Posterior vena cava (tissue), 2 donors: ENCODE measurements at places on chromosomes 2 and 18. TPM values are rescaled to one million over a fixed set of nuclear protein-coding genes. Genes with fewer than 3 reads are reported as not detected.
A peak's percentile ranks its signal among the peaks of the same experiment; 100 is the strongest.

- no peak for DNase-seq
Observed at GRCh38 chr2:217553679-217554078, 449.1 kb downstream of the TNS1 start.

- DNase-seq = no peak
Observed at GRCh38 chr2:80255918-80256781, 48.4 kb downstream of the LRRTM1 start.

- peak; percentile 65 for DNase-seq
Observed at GRCh38 chr2:109384308-109385271, 229.2 kb downstream of the SEPTIN10 start.

DNA sequence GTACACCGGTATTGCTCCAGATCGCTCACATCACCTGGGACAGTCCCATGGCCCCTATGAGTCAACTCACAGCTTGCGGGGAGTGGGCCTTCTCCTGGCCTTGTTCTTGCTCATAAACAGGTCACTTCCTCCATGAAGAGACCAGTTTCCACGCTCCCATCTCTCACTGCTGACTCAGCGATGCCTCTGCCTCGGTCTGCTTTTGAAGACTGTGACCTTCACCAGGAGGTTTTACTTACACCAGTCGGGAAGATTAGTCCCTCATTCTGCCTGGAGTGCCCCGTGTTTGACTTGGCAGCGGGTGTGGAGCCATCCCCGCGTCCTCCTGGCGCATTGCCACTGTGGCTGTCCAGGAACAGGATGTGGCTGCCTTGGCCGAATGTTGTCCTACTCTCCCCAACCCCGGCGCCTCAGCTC lies 159.8 kb downstream of the RHBDD1 start:
- no peak for DNase-seq

DNA sequence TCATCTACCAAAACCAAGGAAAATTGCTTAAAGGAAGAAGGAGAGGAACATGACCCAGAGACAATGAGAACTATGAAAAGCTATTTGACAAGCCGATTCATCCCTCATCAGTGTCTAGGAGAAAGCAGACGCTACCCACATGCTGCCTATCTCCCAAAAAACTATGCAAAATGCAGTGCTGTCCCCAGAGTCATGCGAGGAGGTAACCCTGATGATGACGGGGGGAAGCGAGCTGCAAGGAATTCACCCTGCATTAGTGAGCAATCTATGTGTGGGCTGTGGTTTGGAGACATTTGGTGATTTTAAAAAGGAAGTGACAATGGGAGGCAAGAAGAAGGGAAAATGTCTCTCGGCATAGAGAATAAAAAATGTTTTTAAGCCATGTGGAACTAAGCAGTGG lies 472.7 kb downstream of the CMPK2 start:
- no peak for DNase-seq

GRCh38 chr2:43032213-43033015 lies 194.0 kb downstream of the ZFP36L2 start:
- peak; percentile 86 for DNase-seq

- DNase-seq = no peak
Observed at GRCh38 chr2:181438261-181438660, 18.9 kb upstream of the ITGA4 start.

DNA sequence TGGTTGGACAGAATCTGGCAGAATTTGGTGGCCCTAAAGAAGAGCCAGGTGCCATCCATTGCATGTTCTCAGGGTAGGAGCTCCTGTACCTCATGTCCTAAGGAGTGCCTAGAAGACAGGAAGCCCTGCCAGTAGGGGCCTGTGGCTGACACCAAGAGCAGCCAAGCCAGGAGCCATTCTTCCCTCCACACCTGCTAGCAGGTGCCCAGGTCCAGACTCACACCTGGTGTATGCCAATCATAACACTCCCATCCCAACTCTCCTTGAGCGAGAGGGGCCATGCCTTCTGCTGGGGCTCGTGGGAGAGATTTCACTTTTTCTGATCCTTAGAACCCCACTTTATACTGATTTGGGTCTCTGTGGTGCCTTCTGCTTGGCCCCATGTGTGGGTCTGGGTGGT lies 26.5 kb upstream of the TMEM37 start:
- DNase-seq = no peak

GRCh38 chr2:222127660-222128059 lies 171.1 kb downstream of the PAX3 start:
- no peak for DNase-seq

DNA sequence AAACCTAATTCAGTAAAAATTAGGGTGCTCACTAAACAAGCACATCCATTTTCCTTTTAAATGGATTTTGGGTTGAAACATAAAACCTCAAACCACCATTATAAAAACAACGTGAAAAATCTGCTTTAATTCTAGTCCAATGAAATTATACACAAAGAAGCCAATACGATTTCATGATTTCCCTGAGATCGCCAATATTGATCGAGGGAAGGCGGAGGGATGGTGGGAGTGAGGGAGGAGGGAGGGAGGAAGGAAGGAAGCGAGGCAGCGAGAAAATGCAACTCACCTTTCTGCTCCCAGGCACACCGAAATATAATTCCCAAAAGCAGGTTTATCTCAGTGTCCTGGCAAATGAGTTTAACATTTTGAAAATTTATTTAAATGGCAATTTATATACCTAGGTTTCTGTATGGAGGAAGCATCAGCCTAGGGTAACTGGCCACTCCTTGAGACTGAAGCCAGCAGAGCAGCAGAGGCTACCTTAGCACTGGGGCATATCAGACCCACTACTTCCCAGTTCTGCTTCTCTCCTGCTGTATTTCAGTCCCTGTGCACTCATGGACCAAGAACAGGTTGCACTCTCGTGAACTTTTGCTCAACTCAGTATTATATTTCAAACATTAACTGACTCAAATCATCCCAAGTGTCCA lies 2.3 kb upstream of the ONECUT2 start:
- DNase-seq = no peak

DNA sequence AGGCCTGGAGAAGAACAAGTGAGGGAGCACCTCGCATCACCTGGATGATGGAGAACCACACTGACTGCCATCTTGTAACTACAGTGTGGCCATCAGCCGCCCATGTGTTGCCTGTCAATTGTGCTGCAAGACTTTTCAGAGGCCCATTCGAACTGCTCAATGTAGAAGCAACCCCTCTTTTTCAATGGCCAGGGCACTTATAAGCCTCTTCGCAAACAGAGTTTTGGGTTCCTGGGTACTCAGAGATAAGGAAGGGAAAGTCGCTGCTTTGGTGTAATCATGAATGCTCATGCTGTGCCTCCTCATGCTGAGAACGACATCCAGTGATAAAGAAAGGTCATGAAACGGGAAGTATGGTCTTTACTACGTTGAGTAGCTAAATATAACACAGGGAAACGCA lies 143.9 kb upstream of the SLC39A10 start:
- no peak for DNase-seq

- no peak for DNase-seq
Observed at GRCh38 chr2:30192314-30192713, 39.0 kb upstream of the LBH start.

- no peak for DNase-seq
Observed at GRCh38 chr2:133063775-133064174, 393.8 kb upstream of the LYPD1 start.

DNA sequence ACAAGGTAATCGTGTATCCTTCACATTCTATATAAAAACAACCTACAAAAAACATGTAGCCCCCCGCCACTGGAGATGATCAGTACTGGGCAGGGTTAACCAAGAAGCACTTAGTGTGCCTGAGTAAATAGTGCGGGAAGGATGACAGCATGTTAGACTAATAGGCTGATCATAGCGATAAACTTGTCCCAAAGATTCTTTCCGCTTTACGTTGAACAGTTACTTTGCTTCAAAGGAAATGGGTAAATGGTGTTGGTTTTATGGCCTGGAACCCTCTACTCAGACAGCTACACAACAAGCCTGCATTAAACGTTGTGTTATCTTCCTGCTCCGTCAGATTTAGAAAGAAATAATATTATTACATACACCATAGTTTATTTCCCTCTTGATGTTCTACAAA lies 67.7 kb downstream of the CTAGE1 start:
- no peak for DNase-seq

GRCh38 chr2:172777431-172777830 lies 41.8 kb downstream of the RAPGEF4 start:
- no peak for DNase-seq

DNA sequence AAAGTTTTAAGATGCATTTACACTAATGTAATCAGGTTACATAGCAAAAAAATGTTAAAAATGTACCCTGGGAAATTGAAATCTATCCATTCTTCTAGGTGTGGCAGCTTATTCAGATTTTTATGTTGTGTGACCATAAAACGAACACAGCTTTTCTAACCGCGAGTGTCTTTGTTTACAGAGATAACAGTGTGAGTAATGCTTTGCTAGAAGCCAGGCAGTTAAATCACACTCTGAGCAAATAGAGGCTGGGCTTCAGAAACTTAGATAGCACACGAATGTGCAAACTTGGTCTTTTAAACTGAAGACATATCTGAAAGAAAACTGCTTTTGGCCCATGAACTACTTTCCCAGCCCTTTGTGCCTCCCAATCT lies 116.1 kb downstream of the SPTBN1 start:
- no peak for DNase-seq

- no peak for DNase-seq
Observed at GRCh38 chr2:144470334-144470733, 49.6 kb downstream of the ZEB2 start.

GRCh38 chr2:106956879-106957278 lies 70.9 kb upstream of the ST6GAL2 start:
- no peak for DNase-seq

- no peak for DNase-seq
Observed at GRCh38 chr2:157727693-157728092, 99.0 kb upstream of the ACVR1C start.

DNA sequence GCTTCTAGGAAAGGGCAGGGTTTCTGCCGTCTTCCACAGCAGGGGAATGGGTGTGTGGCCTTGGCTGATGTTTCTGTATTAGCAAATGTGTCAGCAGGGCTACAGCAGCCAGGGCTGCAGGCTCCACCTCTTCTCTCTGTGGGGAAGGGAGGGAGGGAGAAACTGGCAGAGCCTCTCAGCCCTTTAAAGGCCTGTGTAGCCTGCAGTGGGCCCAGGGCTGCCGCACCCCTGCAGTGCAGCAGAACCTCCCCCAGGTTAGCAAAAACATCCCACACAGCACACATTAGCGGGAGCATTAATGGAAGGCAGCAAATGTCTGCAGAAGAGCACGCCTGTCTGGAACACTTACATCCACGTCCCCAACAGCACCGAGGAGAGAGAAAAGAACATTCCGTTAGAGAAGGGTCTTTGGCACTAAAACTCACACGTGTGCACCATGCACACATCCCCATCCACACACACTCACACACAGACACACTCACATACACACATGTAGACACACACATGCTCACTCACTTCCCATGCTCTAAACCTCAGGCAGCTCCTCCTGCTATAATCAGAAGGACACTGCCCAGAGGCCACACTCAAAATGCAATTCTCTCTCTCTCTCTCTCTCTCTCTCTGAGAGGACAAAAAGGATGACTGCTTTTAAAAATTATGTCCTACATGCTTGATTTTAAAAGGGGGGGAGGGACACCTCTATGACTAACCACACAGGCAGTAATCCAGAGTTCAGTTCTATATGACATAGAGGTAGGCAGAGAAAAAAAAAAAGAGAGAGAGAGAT lies 24.1 kb downstream of the MRPL35 start:
- DNase-seq = peak; percentile 88

- no peak for DNase-seq
Observed at GRCh38 chr18:43992741-43993140, 687.9 kb upstream of the SETBP1 start.

DNA sequence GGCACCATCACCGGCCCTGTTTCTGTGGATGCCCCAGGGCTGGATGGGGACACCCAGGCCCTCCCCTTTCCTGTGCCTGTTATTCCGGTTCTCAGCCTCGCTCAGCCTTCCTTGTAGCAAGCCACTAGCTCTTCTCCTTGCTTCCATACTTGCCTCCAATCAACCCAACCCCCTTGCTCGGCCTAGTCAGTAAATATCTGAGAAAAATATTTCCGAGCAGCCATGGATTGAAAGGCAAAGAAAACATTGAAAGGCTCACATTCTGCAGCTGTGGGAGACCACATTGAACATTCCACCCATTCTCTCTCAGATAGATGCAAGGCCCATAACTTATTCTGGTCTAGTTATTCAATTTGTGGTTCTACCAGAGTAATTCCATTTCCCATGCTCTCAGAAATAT lies 114.9 kb downstream of the SPP2 start:
- no peak for DNase-seq

DNA sequence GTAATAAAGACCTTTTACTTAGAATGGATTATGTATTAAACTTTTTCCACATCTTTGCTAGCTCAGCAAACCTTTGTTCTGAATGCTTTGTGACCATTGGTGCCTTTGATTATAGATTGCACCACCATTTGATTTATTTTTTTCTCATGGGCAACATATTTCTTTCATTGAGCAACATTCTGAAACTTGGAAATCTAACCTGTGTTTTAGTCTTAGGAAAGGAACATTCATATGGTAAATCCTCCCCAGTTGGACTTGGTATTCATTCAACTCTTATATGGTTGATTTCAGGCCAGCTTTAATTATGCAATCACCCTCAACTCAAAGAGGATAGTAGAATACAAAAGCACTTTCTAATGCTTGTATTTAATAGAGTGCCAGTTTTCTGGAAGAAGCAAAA lies 1077.9 kb upstream of the ZEB2 start:
- DNase-seq = no peak

DNA sequence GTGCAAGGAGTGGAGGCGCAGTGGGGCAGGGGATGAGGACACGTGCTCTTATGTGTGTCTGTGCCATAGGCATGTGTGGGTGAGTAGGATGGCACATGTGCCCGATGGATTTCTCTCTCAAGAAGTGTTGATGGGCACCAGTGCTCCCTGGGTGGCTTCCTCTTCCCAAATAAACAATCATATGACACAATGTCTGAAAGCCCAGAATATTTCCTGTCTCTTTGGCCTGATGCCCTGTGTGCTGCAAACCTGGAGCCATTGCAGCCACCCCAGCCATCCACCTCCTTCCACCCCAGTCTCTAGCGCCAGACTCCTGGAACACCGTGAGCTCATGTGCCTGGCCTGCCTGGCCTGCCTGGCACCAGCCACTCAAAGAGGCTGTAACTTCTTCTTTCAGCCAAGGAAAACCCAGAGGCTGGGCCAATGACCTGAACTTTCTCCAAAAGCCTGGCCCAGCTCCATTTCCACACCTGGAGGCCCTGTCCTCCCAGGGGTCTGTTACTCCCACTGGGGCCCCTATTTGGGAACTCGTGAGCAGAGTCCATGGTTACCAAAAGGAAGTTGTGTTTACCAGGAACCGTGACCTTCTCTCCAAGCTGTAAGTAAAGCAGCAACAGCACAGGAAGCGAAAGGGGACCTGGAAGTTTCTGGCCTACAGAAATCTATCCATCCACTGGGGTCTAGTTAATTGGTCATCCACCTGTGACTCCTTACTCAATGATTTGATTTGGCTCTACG lies 9.5 kb upstream of the ZBTB7C start:
- DNase-seq = no peak

- DNase-seq = no peak
Observed at GRCh38 chr2:121479882-121480522, 50.7 kb upstream of the RNU4ATAC start.

- DNase-seq = no peak
Observed at GRCh38 chr2:53315149-53315548, 452.5 kb upstream of the CHAC2 start.

Gene LYPD6
- total RNA-seq = 0.38 TPM

Gene PMS1
- total RNA-seq = 25.2 TPM

Gene CTNNA2
- total RNA-seq = not detected

Gene CRYBA2
- not detected for total RNA-seq

Gene MAP3K19
- not detected for total RNA-seq

Gene AGBL5
- total RNA-seq = 22.9 TPM

Gene SKOR2
- total RNA-seq = not detected

Gene REG1B
- 0.69 TPM for total RNA-seq

Gene SULT1C2
- 1.1 TPM for total RNA-seq

Gene MFSD2B
- not detected for total RNA-seq

Gene NEU2
- not detected for total RNA-seq

Gene AMER3
- total RNA-seq = not detected

Gene POTEE
- 0.38 TPM for total RNA-seq
